ENCODE measurements at places on chromosomes 13 and 19.

DNA sequence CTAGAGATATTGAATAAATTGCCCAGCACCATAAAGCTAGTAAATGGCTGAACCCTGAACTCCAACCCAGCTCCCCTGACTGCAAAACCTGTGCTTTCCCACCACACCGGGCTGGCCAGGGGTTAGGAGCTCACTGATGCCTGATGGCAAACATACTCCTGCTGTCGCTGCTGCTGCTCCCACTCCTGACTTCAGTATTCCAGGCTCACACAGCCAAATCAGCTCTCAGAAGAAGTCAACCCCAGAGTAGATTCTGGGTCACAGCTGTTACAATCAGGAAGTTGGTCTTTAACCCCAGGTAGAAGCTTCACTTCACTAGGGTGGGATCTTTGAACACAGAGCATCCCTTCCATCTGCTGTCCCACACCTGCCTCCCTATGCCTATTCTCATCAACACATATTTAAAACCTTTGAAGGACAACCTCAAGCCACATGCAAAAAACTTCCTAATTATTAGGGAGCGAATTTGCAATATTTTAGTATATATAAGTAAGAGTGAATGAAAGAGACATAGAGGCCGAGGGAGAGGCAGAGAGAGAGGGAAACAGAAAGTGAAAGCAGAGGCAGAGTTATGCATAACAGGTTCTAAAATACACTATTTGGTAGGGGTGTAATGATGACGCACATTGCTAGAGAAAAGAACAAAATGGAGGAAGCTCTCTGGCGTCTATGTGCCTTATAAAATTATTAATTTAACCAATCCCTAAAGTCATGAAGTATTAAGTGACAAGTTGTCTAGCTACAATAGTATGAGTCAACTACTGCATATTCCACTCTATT lies 99.4 kb upstream of the SERP2 start:
- DNase-seq: peak; percentile 66

- no peak for DNase-seq
Observed at GRCh38 chr13:40776681-40777165, 5.7 kb upstream of the MRPS31 start.

- no peak for DNase-seq
Observed at GRCh38 chr13:97369261-97369893, 64.6 kb upstream of the RAP2A start.

- no peak for DNase-seq
Observed at GRCh38 chr13:96191367-96191766, 101.5 kb downstream of the HS6ST3 start.

GRCh38 chr19:51708811-51709210 lies 15.0 kb downstream of the HAS1 start:
- no peak for DNase-seq

- no peak for DNase-seq
Observed at GRCh38 chr13:104584481-104584880, 1518.3 kb upstream of the SLC10A2 start.

GRCh38 chr13:31209841-31210210 lies 10.1 kb downstream of the B3GLCT start:
- DNase-seq: no peak

DNA sequence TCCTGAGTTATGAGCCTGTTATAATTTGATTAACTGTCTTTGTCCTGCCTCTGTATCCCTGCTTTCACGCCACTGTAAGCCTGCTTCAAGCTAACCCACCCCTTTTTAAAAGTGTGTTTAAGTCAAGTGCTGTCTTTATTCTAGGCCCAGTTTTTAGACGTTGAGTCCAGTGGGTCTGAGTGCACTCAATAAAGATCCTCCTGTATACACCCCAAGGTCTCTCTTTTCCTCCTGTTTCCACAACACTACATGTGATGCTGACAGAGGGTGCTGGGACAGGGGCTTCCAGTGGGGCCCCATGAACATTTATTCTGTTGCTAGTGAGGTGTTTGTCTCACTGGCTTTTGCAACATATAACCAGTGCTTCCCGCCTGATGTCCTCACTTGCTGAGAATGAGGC lies 6.7 kb upstream of the F2RL3 start:
- DNase-seq: no peak

DNA sequence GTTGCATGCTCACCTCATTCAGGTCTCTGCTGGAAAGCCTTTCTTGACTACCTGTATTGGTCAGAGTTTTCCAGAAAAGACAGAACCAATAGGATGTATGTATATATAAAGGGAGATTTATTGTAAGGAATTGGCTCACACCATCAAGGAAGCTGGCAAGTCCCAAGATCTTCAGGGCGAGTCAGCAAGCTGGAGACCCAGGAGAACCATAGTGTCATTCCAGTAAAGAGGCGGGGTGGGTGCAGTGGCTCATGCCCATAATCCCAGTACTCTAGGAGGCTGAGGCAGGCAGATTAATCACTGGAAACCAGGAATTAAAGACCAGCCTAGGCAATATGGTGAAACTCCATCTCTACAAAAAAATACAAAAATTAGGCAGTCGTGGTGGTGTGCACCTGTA lies 30.4 kb upstream of the FARP1 start:
- peak; percentile 48 for DNase-seq

GRCh38 chr13:25494698-25495411 lies 123.1 kb downstream of the ATP8A2 start:
- DNase-seq: no peak

GRCh38 chr19:9827289-9828238 lies at the start of gene UBL5:
Gene UBL5, plus strand, starts transcription at chr19:9827918. Its CDS starts 420 bp downstream, at chr19:9828338.
- peak; percentile 90 for DNase-seq

GRCh38 chr19:50384685-50385535 lies 763 bp downstream of the POLD1 start:
- no peak for DNase-seq
